ENCODE measurements at places on chromosomes 12 and 14.
A peak's percentile ranks its signal among the peaks of the same experiment; 100 is the strongest.

GRCh38 chr12:104695453-104696148 lies 238.9 kb downstream of the CHST11 start:
- peak; percentile 64 for DNase-seq

- DNase-seq: no peak
Measured at GRCh38 chr12:39300799-39301198, 142.1 kb downstream of the KIF21A start.

DNA sequence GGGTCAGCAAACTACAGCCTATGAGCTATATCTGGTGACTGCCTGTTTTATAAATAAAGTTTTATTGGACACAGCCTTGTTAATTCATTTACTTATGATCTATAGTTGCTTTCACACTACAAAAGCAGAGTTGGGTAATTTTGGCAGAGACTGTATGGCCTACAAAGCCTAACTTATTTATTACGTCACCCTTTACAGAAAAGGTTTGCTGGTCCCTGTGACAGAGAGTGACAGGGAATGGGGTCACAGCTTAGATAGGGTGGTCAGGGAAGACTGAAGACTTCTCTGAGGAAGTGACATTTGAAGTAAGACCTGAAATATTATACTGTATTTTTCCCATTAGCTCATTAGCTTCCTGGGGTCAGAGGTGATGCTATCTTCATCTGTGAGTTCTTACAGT lies 75.7 kb upstream of the NEDD1 start:
- no peak for DNase-seq

DNA sequence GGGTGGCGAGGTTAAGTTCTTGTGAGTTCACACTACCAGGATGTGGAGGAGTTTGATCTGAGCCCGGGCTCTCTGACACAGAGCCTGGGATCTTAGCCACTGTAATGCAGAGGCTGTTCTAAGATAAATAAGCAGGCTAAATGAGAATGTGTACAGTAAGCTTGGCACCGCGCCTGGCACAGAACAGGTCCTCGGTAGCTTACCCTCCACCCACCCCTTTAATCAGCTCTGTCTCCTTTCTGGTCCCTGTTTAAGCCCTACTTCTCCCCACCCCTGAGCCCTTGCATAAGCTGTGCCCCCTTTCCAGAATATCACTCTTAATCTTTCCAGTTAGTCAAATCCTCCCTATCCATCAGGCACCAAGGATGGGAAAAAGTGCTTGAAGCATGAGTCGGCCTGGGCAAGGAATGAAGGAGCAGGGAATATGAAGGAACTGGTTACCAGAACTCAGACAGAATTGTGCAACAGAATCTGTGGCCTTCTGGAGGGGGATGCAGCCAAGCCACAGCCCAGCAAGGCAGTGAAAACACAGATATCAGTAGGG lies 32.8 kb upstream of the CMKLR1 start:
- DNase-seq: no peak

DNA sequence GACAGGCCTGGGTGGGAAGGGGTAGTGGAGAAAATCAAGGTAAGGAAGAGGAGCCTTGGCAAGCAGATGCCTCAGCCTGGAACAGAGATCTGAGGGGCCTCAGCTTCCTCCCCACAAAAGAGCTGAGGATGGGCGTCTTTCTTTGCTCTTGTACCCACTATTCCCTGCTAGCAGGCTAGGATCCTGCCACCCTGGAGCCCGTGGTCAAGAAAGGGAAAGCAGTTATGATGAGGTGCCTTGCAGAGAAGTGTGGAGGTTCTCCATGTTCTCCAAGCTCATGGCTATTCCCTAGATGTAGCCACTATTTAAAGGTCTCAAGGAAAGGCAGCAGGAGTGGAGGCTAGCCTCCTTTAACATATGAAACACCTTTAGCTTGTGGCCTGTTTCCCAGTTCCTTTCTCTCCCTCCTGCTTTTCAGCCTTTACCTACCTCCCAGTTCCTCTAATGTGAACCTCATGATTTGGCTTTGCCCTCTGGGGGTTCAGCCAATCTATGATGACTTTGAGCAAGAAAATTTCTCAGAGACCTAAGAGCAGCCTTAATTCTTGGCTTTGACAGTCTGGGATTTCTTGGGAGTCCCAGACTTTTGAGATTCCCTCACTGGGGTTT lies 1.1 kb downstream of the IKZF4 start:
- DNase-seq: no peak

GRCh38 chr12:52127683-52128450 lies 48.4 kb downstream of the SMIM41 start:
- DNase-seq: no peak

DNA sequence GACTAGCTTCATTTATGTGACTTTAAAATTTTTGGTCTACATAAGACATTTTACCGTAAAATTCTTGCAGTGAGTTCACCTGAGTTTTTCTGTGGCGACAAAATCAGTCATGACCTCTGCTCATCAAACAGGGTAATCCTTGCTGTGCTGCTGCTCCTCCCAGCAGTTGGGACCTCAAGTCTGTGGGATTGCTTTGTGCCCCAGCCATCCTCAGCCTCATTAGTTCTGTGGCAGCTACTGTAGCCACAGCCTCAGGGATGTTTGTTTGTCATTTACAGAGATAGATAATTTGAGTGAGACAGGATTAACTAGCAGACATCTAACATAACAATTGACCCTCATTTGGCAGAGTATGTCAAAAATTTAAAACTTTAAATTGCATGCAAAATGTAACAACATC lies 357.0 kb downstream of the PCNX1 start:
- DNase-seq: no peak

- DNase-seq: peak; percentile 0
Measured at GRCh38 chr12:34398706-34399630, 376.7 kb downstream of the ALG10 start.

- no peak for DNase-seq
Measured at GRCh38 chr12:89846473-89847055, 137.9 kb upstream of the ATP2B1 start.
